Stimulated activated CD8-positive, alpha-beta memory T cell treated with anti-CD3 and anti-CD28 coated beads, Interleukin-4, amount 100 ng/mL, for 24 hours (primary cell): ENCODE measurements at places on chromosomes 5 and 9.
A peak's percentile ranks its signal among the peaks of the same experiment; 100 is the strongest.

GRCh38 chr5:102307232-102307631, 11.1 kb upstream of the SLCO4C1 start:
- no peak for DNase-seq

DNA sequence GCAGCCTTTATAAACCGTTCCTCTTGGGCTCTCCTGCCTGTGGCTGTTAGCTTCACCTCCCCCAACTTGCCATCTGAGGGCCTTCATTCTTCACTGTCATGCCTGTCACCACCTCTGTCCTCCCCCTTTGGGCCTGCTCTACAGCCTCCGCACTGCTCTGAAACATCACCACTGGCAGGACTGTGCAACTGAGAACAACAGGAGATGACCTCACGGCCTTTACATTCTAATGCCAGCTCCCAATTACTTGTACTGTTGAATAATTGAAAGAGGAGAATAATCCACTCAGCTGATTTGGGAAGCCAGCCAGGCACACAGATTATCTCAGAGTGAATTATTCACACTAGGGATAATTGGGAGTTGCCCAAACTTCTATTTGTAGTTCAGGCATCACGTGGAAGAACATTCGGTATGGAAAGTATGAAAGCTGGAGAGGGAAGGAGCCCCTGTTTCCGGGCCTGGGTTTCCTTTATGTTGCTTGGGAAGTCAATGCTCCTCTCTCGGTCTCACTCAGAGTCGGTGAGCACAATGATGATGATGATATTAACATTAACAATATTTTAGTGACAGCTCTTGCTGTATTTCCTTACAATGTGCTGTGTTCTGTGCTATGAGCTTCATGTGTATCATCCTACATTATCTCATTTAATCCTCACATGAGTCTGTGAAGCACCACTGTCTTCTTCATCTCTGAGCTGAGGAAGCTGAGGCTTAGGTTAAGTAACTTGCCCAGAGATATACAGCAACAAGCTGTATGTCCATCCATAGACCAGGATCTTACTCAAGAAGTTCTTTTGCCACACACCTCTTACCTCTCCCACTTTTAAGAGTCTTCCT, 99.3 kb upstream of the LRRTM2 start:
- no peak for DNase-seq

GRCh38 chr9:18921366-18922075, 111.5 kb downstream of the SAXO1 start:
- DNase-seq: no peak

DNA sequence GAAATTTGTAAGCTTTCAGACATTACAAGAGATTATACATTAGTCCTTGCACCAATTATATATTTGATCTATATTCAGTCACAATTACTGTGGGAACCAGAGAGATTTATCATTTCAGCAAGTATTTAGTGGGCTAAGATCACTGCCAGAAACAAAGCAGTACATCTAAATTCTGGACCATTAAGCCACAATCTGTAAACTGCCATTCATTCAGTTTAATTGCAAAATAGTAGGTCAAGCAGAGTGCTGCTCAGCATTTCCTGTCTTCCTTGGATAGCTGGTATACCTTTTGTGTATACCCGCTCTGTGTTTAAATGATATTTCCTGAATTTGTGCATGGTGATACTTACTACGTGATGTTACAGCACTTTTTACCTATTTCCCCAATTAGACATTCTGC, 42.6 kb downstream of the CDH10 start:
- DNase-seq: no peak

GRCh38 chr5:11076945-11077613, 316.0 kb upstream of the DAP start:
- DNase-seq: no peak

DNA sequence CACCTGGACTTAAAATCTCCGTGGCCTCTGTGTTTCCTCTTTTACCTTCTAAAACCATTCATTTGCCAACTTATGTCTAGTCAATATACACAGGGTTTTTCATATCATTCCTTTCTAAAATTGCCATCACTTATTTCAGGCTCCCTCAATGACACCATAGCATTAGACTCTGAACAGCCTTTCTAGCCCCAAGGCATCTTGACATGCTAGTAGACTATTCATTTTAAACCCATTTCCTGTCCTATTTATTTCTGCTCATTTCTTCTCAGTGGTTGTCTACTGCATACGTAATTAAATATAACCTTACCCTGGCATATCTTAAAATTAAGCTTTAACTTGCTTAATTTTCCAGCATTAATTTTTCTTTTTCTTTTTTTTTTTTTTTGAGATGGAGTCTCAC, 83.2 kb downstream of the PHAX start:
- no peak for DNase-seq

GRCh38 chr5:124550731-124551130, 195.7 kb downstream of the ZNF608 start:
- no peak for DNase-seq

GRCh38 chr9:78031444-78031892, at the start of gene GNAQ:
TSS of gene GNAQ (minus strand) at chr9:78031811. CDS start at chr9:78031235, 576 bp downstream.
- peak; percentile 4 for DNase-seq

GRCh38 chr5:32138839-32139493, 35.2 kb downstream of the GOLPH3 start:
- peak; percentile 58 for DNase-seq
